Mucosa of gallbladder (tissue), 1 donor: ENCODE measurements at places on chromosomes 5 and 9. TPM values are rescaled to one million over a fixed set of nuclear protein-coding genes. Genes with fewer than 3 reads are reported as not detected.

Gene TOR1B
- total RNA-seq: 28.1 TPM

Gene GPR151
- total RNA-seq: not detected

Gene SURF6
- 25.2 TPM for total RNA-seq

Gene GRXCR2
- total RNA-seq: not detected

Gene HMHB1
- total RNA-seq: not detected

Gene KCNT1
- total RNA-seq: 0.12 TPM

Gene CCDC192
- not detected for total RNA-seq
